ENCODE measurements at places on chromosomes 4 and X.

- peak; percentile 58 for DNase-seq
- no peaks in the 10 kb centered on the region for H3K27me3 ChIP-seq
- no peak overlapping the region for H3K27ac ChIP-seq
- H3K4me3 ChIP-seq: no peak overlapping the region
- H3K36me3 ChIP-seq: no peaks in the 10 kb centered on the region
- H3K4me1 ChIP-seq: no peaks in the 10 kb centered on the region
Measured at GRCh38 chr4:108982402-108983185, 219.7 kb upstream of the ETNPPL start.

DNA sequence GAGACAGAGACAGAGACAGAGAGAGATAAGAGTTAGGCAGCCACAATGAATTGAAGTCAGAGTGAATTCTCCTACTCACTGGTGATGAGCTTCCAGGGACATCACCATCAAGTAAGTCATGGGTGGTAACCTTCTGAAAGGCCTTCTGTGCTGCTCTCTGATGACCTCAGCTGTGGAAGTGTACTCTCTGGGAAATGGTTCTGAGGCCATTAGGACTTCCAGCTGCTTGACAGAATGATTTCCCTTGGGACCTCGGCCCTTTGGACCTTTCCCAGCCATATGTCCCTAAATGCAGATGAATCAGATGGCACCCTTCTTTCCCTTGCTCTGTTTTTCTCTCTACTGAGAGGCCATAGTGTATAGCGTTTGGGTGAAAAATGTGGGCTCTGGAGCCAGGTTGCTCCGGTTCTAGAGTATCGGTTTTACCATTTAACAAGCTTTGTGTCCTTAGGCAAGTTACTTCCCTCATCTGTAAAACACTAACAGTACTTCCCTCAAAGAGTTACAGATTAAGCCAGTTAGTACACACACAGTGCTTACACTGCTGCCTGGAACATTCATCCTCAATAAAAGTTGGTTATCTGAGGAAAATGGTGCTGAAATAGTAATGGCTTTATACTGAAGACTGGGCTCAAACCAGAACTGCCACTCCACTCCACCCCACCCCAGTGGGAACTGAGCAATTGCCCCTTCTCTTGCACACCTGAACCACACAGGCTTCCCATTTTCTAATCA lies 7.6 kb downstream of the SEPTIN11 start:
- H3K27me3 ChIP-seq: no peaks in the 10 kb centered on the region
- H3K36me3 ChIP-seq: peaks cover 3% of the 10 kb centered on the region
- peaks cover 28% of the 10 kb centered on the region for H3K4me1 ChIP-seq
- peak; percentile 46 for DNase-seq
- H3K27ac ChIP-seq: no peak overlapping the region

- no peak overlapping the region for H3K27ac ChIP-seq
- H3K36me3 ChIP-seq: no peaks in the 10 kb centered on the region
- H3K27me3 ChIP-seq: peaks cover 8% of the 10 kb centered on the region
- no peaks in the 10 kb centered on the region for H3K4me1 ChIP-seq
- no peak overlapping the region for H3K4me3 ChIP-seq
- no peak for DNase-seq
Measured at GRCh38 chr4:6390356-6390755, 82.1 kb downstream of the PPP2R2C start.

DNA sequence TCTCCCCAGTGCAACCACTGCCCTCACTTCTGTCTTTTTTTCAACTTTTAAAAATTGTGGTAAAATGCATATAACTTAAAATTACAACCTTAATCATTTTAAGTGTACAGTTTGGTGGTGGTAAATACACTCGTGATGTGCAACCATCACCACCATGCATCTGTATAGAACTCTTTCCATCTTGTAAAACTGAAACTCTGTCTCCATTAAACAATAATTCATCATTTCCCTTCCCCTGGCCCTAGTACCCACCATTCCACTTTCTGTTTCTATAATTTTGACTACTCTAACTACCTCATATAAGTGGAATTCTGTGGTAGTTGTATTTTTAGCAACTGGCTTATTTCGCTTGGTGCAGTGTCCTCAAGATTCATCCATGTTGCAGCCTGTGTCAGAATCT lies 6.8 kb upstream of the CTBP1 start:
- DNase-seq: no peak
- no peaks in the 10 kb centered on the region for H3K36me3 ChIP-seq
- H3K27ac ChIP-seq: no peak overlapping the region
- no peak overlapping the region for H3K4me3 ChIP-seq
- no peaks in the 10 kb centered on the region for H3K4me1 ChIP-seq

GRCh38 chrX:45264865-45265264 lies 64.2 kb upstream of the DIPK2B start:
- no peak overlapping the region for H3K27ac ChIP-seq
- H3K36me3 ChIP-seq: no peaks in the 10 kb centered on the region
- H3K4me3 ChIP-seq: no peak overlapping the region

DNA sequence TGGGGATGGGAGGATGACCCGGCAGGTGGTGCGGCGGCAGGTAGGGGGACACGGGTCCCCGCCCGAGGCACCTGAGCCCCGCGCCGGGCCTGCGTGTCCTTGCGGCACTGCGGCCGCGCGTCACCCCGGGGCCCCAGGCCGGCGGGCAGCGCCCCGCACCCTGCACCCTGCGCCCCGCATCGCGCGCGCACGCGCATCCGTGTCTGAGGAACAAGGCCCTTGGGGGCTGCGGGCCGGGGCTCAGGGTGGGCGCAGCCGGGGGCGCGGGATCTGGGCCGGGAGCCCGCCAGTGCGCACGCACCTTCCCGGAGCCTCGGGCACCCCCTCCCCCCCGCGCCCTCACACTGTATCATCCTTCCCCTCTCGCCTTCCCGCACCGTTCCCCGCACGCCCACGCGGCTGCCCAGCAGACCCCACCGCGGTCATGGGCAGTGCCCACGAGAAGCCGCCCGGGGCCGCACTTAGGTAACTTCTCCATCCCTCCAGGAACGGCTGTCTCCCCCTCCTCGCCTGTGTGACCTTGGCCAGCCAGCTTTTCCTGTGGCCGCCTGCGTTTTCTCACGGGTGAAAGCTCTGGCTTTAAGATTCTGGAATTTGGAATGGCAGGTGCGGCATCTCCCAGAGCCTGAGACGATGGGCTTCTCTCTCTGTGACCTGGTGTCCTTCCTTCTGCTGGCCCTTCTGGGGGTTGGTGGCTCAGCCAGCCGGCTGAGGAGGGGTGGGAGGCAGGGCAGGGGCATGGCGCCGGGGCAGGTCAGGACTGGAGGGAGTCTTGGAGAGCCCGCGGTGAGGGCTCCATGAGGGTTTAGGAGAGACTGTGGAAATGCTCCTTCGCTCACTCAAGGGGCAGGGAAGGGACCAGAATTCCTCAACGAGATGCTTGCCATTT lies 748 bp downstream of the ATP2B3 start:
- peaks cover 49% of the 10 kb centered on the region for H3K27me3 ChIP-seq
- no peak overlapping the region for H3K27ac ChIP-seq
- H3K4me3 ChIP-seq: no peak overlapping the region
- DNase-seq: no peak
- H3K36me3 ChIP-seq: no peaks in the 10 kb centered on the region

GRCh38 chr4:109910256-109910655 lies 2.4 kb upstream of the EGF start:
- H3K27ac ChIP-seq: no peak overlapping the region
- no peaks in the 10 kb centered on the region for H3K36me3 ChIP-seq
- no peaks in the 10 kb centered on the region for H3K27me3 ChIP-seq
- H3K4me3 ChIP-seq: no peak overlapping the region

All from small intestine (tissue), 16 donors.